ENCODE measurements at places on chromosomes 2 and 18. TPM values are rescaled to one million over a fixed set of nuclear protein-coding genes. Genes with fewer than 3 reads are reported as not detected.

Gene CRYGD
- not detected for total RNA-seq

Gene C2orf72
- 0.96 TPM for total RNA-seq

Gene SERPINB10
- total RNA-seq: not detected

Gene TWSG1
- 12.1 TPM for total RNA-seq

Gene DNAH6
- total RNA-seq: 0.09 TPM

Gene WDR75
- 90.7 TPM for total RNA-seq

Measured in activated T-helper 2 cell treated with anti-CD3 and anti-CD28 coated beads, Interferon-gamma antibody, Interleukin-2, Interleukin-4, amounts not matched to agents 10 μg/mL and 5 μg/mL and 100 μg/mL, durations not matched to agents 14 hours and 24 hours and 36 hours (primary cell).